ENCODE measurements at places on chromosomes 16 and 17.

- DNase-seq = no peak
These were observed 5.2 kb downstream of the TBX4 start for GRCh38 chr17:61457226-61457983.

DNA sequence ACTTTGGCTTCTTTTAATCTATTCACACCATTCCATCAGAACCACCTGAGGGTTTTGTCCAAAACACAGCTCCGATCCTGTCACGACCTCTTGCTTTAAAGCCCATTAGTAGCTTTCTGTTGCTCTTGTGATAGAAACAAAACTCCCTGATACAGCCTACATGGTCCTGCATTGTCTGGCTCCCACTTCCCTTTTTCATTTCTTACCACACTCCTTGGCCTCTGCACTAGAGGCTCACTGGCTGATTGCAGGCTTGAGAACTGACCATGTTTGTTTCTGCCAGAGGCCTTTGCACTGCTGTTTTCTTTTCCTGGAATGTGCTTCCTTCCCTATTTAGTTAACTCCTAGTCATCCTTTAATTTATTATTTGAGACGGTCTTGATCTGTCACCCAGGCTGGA is 23.7 kb downstream of the IST1 start:
- DNase-seq = no peak

DNA sequence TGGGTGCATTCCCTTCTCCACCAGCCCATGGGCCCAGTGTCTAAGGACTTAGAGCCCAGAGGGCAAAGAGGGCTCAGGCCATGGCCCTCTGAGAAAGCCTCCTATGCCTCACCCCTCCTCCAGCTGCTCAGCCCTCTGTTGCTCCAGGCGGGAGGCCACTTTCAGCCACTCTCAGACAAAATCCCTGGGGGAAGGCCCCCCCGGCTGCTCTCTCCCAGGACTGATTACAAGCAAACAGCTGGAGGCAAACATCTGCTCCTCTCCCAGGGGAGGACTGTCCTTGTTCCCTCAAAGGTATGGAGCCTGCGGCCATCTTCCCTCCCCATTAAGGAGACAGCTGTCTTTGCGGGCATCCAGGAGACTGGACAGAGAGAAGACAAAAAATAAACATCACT is 54.9 kb upstream of the DLX4 start:
- no peak for DNase-seq

GRCh38 chr17:82463391-82463790 is 4.8 kb downstream of the NARF start:
- DNase-seq = no peak

DNA sequence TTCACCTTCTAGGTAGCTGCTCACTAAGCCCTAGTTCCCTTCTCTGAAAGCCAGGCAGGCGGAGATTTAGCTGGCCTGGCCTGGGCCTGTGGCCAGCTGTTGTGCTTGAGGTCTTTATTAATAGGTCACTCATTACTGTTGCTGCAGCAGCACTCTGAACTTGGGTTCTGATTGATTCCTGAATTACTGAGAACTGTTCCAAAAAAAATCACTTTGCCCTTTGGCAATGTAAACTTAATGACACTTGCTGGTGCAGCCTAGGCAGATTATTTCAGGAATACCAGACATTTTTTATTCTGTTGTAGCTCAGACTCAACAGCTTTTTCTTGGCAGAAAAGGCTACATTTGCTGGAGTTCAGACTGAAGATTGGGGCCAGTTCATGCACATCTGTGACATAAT is 2.7 kb downstream of the TOM1L1 start:
- DNase-seq = no peak
